ENCODE measurements at places on chromosomes 6 and 20.

- no peak for ATAC-seq
Measured at GRCh38 chr6:99432877-99433276, 7.8 kb upstream of the PNISR start.

- ATAC-seq = no peak
Measured at GRCh38 chr20:62296724-62297448, 5.9 kb upstream of the ADRM1 start.

GRCh38 chr6:53398247-53399026 is 49.7 kb upstream of the ELOVL5 start:
- ATAC-seq = no peak

DNA sequence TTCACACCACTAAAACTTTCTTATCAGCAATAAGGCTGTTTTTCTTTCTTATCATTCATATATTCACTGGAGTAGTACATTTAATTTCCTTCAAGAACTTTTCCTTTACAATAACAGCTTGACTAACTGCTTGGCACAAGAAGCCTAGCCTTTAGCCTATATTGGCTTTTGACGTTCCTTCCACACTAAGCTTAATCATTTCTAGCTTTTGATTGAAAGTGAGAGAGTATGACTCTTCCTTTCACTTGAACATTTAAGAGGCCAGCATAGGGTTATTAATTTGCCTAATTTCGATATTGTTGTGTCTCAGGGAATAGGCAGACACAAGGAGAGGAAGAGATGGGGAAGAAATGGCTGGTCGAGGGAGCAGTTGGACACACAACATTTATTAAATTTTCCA is 23.6 kb downstream of the THEMIS start:
- ATAC-seq = no peak
